Activated T-cell treated with anti-CD3 and anti-CD28 coated beads for 48 hours (primary cell): ENCODE measurements at places on chromosomes 4 and X.
A peak's percentile ranks its signal among the peaks of the same experiment; 100 is the strongest.

GRCh38 chr4:24890561-24891126 lies 22.2 kb downstream of the CCDC149 start:
- no peak for DNase-seq

GRCh38 chr4:94722748-94723147 lies 35.0 kb upstream of the BMPR1B start:
- no peak for DNase-seq

GRCh38 chr4:122152711-122153226 lies 638 bp downstream of the BLTP1 start:
- DNase-seq: peak; percentile 10

- no peak for DNase-seq
Observed at GRCh38 chr4:7141151-7141834, 51.0 kb upstream of the SORCS2 start.

DNA sequence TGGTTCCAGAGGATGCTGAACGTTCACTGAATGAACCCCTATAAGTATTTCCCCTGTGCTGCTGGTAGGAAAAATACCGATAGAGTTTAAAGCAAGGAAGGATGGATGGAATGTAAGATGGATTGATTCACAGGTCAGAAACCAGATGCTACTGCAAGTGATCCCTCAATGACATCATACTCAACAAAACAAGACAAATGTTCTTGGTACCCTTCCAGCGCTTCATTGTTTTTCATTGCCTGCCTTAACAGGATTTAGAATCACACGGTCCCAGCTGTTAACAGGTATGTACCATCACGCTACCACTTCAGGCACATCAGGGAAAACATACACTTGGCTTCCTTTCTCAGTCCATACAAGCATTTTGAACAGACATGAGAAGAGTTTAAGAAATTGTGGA lies 118.1 kb upstream of the TLR3 start:
- no peak for DNase-seq
